ENCODE measurements at places on chromosomes 4 and X.

DNA sequence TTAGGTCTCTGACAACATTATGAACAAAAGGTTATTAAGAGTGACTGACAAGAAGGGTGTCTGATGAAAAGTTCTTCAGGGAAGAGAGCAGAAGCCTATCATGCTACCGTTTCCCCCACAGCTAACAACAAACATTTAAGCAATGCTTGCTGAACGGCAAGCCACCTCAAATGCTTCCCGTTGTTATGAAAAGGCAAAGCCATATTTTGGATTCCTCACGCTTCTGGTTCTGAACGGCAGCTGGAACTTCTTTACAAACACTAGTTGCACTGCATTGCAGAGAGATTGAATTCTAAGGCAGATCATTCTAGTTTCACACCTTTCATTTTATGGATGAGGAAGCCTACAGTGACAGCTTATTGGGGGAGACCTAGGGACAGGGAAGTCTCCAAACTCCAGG lies 48.6 kb upstream of the NAP1L5 start:
- no peak for DNase-seq

DNA sequence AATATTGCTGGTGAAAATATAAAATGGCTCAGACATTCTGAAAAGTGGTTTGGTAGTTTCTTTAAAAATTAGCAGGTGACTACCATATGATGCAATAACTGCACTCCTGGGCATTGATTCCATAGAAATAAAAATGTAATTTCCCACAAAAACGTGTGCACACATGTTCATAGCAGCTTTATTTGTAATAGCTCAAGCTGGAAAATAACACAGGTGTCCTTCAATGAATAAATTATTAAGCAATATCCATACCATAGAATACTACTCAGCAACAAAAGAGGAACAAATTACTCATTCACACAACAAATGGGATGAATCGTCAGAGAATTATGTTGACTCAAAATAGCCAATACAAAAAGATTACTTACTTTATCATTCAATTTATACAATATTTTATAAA lies 893.7 kb upstream of the SLIT2 start:
- DNase-seq, result no peak

DNA sequence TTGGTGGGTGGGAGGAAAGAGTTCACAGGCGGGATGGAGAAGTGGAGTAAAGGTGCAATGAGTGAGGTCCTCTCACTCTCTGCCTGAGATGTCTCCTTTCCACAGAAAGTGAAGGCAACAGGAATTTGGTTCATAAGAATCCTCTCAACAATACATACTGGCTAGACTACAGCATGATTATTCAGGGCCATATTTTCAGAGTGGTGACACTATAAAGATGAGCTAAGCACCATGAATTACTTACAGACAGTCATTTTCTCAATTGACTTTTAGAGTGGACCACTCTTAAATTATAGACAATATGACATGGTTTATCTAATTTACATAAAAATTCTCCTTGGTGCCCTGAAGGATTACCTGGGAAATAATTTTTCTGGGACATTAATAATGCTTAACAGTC lies 286.1 kb upstream of the MAD2L1 start:
- DNase-seq, result no peak

- DNase-seq, result no peak
Observed at GRCh38 chr4:7335344-7336066, 99.2 kb downstream of the PSAPL1 start.

DNA sequence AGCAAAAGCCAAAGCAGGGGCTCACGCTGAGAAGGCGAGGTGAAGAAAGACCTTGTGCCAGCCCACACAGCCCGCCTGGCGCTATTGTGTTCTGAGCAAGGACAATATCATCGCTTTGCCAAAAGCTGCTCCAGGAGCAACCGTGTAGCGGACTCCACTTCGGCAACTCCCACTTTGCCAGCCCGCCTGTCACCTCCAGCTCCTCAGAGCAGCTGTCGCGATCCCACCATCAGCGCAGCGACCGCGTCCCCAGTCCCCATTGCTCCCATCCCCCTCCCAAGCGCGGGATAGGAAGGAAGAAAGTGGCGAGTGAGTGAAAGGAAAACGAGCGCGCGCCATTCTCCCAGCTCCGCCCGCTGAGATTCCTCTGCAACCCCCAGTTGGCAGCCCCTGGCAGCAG lies 759 bp downstream of the ZC4H2 start:
- peak; percentile 27 for DNase-seq
